ENCODE measurements at places on chromosomes 16 and 17. TPM values are rescaled to one million over a fixed set of nuclear protein-coding genes. Genes with fewer than 3 reads are reported as not detected.

Gene MYCBPAP
- 5.1 TPM for total RNA-seq

- no peaks in the 10 kb centered on the region for H3K36me3 ChIP-seq
- no peak overlapping the region for H3K4me3 ChIP-seq
- no peak for DNase-seq
Measured at GRCh38 chr17:1931844-1932579, 93.1 kb downstream of the RTN4RL1 start.

Gene GRIN2A
- 4.9 TPM for total RNA-seq

DNA sequence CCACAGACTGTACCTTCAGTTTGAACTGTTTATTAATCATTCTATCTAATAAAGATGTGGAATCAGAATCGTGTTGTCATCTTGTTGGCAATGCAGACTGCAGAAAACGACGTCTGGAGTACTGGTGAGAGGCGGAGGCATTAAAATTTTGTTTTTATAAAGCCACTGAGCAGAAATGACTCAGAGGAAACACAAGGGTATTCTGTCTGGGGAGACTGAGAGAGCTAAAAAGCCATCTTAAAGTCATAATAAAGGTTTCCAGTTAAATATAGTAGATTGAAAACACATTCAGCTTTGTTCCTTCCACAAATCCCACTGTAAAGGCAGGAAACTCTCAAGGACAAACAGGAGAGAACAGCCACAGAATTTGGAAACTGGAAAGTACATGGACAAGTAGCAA lies 74.2 kb downstream of the CPPED1 start:
- peaks cover 14% of the 10 kb centered on the region for H3K36me3 ChIP-seq
- H3K27ac ChIP-seq: no peak overlapping the region
- H3K4me3 ChIP-seq: no peak overlapping the region
- no peaks in the 10 kb centered on the region for H3K27me3 ChIP-seq

- H3K36me3 ChIP-seq: no peaks in the 10 kb centered on the region
- DNase-seq: no peak
- no peaks in the 10 kb centered on the region for H3K4me1 ChIP-seq
Measured at GRCh38 chr16:59993101-59993500, 1259.0 kb upstream of the GOT2 start.

Data from mesothelial cell of epicardium (in vitro differentiated cells).